Activated T-helper 2 cell treated with anti-CD3 and anti-CD28 coated beads, Interferon-gamma antibody, Interleukin-2, Interleukin-4, amounts not matched to agents 10 μg/mL and 5 μg/mL and 100 μg/mL, durations not matched to agents 14 hours and 24 hours and 36 hours (primary cell): ENCODE measurements at places on chromosomes 3 and 15.

GRCh38 chr15:37134244-37134643, 33.9 kb upstream of the MEIS2 start:
- DNase-seq, result no peak

- no peak for DNase-seq
Measured at GRCh38 chr3:192275741-192276355, 451.5 kb downstream of the FGF12 start.

- DNase-seq, result no peak
Measured at GRCh38 chr3:172097585-172097984, 58.2 kb downstream of the FNDC3B start.

- DNase-seq, result no peak
Measured at GRCh38 chr3:186896875-186897274, 33.5 kb upstream of the ST6GAL1 start.

DNA sequence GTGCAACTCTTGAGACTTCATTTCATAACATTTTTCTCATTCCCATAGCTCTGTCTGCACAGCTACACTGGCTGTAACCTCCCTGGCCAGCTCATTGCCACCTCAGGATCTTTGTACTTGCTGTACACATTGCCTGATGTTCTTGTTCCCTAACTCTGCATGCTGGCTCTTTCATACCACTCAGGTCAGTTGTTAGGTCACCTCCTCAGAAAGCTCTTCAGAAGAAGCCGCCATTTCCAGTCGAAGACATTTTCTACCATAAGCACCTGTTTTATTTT, 176.2 kb downstream of the AKAP13 start:
- DNase-seq, result no peak

GRCh38 chr3:43288366-43288765, 2.0 kb downstream of the SNRK start:
- DNase-seq, result no peak

DNA sequence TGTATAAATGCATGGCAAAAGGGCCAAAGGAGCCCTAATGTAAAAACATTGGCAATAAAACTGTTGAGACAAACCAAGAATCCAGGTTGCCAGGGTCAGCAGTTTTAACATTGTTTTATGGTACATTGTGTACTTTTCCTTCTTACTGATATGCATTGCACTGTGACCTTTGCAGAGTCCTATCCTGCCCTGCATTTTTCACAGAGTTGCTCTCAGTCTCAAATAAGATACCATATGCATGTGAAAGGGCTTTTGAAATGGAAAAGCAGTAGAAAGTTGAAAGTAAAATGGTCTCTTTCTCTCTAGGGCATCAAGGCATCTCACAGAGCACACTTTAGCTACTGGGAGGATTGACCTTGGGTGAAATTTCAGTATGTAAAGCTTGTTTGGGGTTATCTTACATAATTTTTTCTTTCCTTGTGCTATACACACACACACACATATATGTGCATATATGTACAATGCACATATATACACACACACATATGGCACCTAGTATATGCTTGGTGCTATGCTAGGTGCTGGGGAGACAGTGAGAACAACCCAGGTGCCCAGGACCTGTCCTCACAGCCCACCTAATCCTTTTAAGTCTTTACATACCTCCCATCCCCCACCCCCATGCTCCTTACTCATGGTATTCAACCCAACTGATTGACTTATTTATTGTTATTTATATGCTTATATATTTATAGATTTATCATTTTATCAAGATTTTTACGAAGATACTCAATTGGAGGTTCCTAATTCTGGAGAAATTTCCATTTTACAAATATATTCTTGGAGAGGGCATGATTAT, 1.2 kb upstream of the PPP2R3A start:
- no peak for DNase-seq

DNA sequence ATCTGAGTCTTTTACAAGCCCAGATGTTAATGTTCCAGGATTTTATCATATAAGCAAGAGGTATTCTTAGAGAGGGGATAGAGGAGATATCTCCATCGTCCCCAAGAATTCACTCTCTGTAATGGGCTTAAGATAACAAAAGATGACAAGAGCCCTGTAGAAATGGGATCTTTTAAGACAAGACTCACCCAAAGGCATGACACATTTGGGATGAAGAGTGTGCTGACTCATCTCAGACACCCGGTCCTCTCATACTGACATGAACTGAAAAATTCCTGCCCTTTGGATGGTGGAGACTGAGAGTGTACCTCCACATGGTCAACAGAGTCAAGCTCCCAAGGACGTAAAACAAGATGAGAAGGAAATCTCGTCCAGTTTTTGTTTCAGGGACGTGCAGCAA, 11.0 kb downstream of the LEKR1 start:
- DNase-seq, result no peak

DNA sequence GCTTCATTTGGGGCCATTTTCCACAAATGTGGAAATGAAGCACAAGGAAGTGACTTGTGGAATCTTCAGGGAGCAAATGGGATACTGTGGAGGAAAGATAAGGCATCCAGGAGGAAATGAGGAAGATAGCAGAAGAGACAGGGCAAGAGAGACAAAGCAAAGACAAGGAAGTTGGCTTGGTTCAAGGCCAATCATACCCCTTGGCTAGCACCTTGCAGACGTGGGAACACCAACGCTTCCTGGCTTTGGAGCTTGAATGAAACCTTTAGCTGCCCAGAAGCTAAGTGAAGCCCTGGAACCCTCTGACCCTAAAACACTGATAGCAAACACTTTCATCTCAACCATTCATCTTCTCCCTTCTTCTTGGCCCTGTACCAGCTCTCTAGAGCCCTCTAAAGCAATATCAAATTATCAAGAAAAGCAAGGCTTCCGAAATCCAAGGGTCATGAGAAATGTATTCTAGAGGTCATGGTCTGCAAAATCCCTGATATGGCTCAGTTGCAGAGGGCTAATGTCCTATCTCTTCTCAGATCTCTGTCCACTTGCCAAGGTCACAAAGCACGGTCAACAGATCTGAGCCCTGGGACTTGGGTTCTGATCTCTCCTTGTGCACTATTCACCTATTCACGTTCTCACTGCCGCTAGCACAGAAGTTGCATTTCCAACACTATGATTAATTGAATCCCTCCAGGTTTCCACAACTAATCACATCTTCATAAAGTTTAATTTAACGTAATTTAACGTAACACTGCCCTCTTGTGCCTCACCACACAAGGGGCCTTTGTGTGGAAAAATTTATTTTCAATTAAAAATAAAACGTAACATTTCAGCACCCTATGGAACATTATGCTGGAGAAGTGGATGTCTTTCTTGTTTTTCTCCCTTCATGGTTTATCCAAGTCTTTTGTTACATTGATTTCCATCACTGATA, 557.6 kb upstream of the ADAMTS9 start:
- no peak for DNase-seq

- no peak for DNase-seq
Measured at GRCh38 chr15:77354063-77354462, 65.8 kb downstream of the PEAK1 start.

DNA sequence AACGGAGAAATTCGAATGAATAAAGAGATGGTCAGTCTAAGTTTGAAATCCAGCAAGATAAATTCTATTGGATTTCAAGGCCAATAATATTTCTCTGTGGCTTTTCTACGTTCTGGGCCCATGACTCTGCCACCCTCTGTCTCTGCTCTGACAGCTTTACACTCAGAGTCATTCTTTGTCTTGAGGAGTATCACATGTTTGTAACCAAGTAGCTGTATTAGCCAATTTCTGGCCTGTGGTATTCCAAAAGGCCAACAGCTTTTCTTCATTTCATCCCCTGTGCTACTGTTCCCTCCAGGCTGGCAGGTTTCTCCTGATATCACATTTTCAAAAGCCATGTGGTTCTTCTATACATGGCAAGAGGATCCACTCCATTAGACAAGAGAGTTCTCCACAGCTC, 324.1 kb upstream of the CNTN4 start:
- DNase-seq, result no peak

- no peak for DNase-seq
Measured at GRCh38 chr3:195401943-195402342, 40.9 kb downstream of the ACAP2 start.
